Ovary (tissue), 10 donors: ENCODE measurements at places on chromosomes 3 and 15. TPM values are rescaled to one million over a fixed set of nuclear protein-coding genes. Genes with fewer than 3 reads are reported as not detected.

- DNase-seq, result no peak
Observed at GRCh38 chr3:14634763-14635400, 16.7 kb upstream of the CCDC174 start.

- no peak for DNase-seq
Observed at GRCh38 chr15:86062646-86063243, 16.9 kb upstream of the AGBL1 start.

DNA sequence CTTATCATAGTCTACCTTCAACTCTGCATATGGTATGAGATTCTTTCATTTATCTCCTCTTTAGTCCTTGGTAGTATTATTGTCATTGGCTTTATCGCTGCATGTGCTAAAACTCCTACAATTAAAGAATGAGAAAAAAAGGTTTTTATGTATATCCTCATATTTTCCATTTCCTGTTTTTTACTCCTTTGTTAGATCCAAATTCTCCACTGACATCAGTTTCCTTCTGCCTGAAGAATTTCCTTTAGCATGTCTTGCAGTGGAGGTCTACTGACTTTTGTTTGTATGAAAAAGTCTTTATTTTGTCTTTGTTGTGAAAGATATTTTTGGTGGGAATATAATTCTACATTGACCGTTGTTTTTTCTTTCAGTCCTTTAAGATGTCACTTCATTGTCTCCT lies 81.0 kb upstream of the TNIK start:
- no peak for DNase-seq

DNA sequence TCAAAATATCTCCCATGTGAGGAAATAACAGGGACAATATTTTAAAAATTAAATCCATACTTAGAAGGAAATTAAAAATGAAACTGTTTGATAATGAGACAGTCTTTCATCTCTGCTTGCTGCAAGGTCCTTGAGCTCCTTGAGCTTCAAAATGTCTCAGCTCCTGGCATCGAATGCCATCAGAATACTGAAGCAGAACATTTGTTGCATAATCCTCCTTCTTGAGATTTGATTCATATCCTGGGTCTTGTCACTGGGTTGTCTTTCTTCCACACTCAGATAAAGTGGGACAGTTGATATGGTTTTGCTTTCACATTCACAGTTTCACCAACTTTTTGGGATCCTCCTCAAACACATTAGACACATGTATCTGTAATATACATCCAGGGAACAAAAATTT lies 27.8 kb downstream of the COL8A1 start:
- DNase-seq, result no peak

DNA sequence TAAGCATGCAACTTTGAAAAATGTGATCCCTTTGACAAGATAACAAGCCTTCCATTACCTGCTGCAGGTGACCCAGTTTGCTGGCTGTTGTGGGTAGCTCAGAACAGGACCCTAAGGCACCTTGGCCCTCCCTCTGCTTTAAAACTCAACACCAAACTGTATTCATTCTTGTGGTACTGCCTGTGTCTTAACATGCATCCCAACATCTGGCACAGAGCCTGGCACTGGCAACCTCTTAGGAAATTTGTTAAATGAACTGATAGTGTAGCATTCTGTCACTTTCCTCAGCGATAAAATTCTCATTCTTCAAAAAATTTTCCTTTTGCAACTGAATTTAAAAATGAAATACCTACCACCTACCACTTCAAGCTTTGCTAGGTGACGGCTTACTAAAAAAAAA lies 287.3 kb upstream of the ADAMTS9 start:
- no peak for DNase-seq

DNA sequence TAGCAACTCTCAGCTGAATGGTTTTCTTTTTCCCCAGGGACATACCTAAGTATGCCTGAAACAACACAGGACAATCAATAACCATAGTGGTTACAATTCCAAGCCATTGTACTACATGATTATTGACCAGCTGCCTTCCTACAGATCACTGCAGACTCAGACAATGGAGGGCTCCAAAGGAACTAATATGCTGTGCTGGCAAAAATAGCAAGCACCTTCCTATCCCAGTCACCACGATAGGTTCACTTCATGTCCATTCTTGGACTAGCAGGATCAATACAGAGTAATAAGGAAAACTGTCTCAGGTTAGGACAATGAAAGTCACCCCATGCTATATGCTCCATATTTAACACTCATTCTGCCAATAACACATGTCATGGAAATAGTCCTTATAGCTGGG lies 17.5 kb upstream of the TM4SF19 start:
- DNase-seq, result no peak

DNA sequence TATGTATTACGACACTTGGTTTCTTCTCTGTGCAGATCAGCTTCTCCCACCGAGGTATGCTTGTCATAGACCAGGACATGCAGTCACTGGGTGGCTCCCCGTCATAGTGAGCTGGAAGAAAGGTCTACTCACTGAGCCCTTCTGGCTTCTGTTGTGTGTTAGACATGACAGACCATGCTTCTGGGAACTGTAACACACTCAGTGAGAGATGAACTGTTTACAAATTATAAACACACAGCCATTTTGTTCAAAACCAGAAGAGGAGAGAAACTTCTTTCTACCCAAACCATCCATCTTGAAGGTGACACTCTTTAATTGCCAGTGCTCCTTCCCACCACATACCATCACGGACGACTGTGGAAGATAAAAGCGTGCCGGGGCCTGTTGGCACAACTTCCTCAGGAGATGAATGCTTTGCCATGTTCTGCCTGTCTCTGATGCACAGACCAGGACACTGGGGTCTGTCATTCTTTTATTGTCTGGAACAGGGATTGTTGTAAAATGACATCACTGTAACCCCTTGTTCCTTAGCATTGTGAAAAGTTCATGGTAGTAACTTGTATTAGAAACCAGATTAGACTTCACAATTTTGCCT lies 214.3 kb downstream of the MCTP2 start:
- no peak for DNase-seq

Gene CYP1A1
- not detected for total RNA-seq

Gene DPPA2
- not detected for total RNA-seq

Gene HYAL3
- total RNA-seq, result 1.6 TPM
